ENCODE measurements at places on chromosomes 6 and 20.

DNA sequence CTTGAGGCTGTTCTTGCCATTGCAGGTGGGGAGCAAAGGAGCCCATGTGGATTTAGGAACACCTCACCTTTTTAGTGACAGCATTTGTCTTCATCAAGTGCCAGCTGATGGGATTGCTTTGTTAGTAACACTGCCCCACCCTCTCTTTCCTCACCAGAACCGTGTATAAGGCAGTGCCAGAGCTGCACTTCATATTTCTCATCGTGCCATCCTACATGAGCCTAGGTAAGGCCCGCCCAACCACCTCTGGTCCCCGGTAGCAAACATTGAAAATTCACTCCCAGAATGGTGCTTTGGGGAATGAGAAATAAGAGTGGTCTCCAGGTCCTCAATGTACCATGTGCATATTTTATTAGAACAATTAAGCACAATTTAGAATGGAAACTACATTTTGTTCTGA, 22.7 kb downstream of the CFAP61 start:
- DNase-seq = no peak

GRCh38 chr6:44559486-44560270, 172.2 kb downstream of the CDC5L start:
- no peak for DNase-seq

DNA sequence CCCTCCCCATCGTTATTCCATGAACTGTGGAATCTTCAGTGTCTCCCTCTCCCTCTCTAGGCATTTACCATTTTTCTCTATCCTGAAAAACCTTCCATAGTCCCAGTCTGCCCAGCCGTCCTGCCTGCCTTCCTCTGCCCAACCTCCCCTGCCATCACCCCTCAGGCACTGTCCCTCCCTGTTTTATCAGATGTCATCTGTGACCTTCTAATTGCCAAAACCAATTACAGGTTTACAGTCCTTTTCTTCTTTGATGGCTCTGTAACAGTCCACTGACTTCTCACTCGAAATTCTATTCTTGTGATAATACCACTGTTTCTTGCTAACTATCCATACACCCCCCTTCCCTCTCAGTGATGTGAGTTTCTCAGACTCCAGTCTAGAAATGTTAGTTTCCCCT, 2.3 kb upstream of the SLC23A2 start:
- DNase-seq = no peak

DNA sequence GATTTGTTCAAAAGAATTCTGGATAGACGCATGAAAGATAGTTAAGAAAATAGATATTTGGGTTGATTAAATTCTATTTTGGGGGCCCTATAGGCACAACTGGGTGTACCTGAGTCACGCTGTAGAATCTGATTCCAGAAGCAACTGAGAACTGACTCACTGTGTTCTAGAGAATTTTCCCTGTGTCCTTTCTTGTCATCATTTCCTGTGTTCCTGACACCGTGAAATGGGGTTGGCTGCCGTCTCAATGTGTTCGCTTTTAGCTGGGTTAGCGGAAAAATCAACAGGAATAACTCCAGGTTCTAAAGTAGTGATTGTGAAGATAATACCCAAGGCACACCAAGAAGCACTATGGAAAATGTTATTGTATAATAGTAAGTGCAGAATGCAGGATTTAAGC, 5.0 kb downstream of the GCNT2 start:
- no peak for DNase-seq

- DNase-seq = no peak
Observed at GRCh38 chr6:96943555-96944215, 19.2 kb downstream of the KLHL32 start.

- DNase-seq = no peak
Observed at GRCh38 chr6:57029213-57029612, 17.3 kb upstream of the KIAA1586 start.

DNA sequence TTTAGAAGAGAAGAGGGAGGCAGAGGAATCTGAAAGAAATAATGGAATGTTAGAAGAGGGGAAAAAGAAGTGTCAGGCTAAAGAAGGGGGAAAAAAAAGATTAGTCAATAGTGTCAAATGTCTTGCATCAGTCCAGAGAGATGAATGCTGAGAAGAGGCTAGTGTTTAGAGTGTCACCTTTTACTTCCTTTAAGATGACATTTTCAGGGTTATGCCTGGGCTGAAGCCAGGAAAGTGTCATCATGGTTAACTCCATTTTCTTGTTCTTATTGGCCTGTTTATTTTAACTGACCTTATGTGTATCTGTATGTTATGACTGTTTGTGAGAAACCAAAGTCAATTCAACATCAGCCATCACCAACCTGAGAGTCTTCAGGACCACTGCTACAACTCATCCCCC, 15.0 kb upstream of the BCKDHB start:
- DNase-seq = no peak

DNA sequence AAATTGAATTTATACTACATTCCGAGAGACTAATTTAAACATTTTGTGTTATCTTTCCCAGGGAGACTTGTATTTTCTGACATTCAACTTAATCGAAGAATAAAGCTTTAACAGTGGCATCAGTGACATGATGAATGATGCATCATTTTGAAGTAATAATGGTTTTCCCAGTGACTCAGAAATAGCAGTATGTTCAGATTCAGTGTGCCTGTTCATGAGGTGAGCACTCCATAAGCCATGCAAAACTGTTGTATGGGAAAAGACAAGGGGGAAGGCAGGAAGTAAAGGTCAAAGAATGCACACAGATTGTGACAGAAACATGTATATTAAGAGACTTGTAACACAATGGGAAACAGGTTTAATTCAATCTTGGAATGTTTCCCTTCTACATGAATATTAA, 1348.2 kb upstream of the GJE1 start:
- DNase-seq = no peak

DNA sequence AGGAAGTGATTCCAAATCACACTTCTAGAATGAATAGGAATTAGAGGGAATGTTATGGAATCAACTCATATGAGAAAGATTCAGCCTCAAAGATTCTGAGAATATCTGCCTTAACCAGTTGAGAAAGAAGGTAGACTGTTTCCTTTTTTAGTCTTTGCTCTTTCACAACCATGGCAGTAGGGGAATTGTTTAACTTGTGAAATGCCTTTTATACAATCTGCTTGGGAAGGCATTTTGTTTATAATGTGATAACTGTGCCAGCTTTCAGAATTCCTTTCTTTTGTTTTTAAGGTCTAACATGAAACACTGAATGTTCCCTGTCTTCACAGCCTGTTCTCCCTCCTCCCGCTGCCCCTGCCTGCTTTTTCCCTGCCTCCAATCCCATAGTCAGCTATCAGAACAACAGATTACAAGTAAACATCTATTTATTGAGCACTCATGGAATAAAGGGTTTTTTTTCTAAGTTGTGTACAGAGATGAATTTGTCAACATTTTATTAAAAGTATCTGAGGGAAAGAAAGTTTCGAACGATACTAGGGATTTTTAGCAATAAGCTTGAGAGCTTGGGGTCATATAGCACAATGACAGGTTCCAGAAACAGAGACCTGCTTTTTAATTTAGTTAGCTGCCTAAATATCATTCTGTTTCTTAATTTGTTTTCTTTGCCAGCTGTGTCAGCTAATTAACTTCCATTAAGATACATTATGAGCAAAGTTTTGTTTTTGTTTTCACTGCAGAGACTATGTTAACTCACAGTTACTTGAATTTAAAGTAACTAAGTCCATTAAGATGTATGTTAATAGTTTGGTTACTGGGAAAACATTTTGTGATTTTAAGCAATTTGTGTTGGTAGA, 28.3 kb upstream of the FBXO30 start:
- no peak for DNase-seq

DNA sequence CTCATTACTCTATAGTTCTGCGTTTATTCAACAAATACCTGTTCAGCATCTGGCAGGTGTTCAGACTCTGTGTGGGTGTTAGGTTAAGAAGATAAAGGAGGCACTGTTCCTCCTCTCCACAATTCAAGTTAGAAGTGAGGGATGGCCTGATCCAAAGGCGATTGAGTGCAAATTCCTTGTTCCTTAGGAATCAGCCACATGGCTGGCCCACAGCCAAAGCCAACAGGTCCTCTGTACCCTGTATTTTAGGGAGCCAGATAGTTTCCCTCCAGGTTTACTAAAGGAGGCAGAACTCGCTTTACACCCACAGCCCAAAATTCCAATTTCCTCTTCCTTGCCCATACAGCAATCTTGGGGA, 5.0 kb upstream of the CD40 start:
- no peak for DNase-seq

- DNase-seq = peak; percentile 33
Observed at GRCh38 chr6:43171707-43172103, 636 bp downstream of the SRF start.

DNA sequence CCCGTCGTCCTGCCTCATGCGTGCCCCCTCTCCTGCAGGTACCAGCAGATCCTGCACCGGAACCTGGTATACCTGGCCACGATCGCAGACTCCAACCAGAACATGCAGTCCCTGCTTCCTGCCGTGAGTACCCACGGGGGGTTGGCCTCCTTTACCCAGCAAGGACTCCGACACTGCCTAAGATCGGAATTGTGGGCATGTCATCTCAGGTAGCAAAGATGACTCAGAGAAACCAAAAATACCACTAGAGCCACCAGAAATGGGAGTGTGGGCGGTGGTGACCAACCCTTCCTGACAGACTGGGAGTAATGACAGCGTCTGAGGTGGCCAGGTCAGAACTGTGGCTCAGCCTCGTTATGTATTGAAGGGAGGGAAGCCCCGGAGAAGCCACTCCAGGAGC, 16.3 kb downstream of the SS18L1 start:
- DNase-seq = no peak

DNA sequence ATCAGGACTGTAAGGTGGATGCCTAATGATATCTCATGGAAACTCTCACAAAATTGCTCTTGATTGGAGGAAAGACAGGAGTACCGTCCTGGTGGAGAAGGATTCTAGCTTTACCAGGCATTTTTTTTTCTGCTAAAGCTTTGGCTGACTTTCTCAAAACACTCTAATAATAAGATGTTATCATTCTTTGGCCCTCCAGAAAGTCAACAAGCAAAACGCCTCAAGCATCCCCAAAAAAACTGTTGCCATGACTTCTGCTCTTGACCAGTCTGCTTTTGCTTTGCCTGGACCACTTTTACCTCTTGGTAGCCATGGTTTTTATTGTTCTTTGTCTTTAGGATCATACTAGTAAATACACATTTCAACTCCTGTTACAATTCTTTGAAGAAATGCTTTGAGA, 55.5 kb upstream of the RUNX2 start:
- no peak for DNase-seq

GRCh38 chr6:137722749-137723272, 144.2 kb upstream of the TNFAIP3 start:
- DNase-seq = no peak

GRCh38 chr6:134733801-134734200, 216.1 kb downstream of the ALDH8A1 start:
- DNase-seq = no peak

DNA sequence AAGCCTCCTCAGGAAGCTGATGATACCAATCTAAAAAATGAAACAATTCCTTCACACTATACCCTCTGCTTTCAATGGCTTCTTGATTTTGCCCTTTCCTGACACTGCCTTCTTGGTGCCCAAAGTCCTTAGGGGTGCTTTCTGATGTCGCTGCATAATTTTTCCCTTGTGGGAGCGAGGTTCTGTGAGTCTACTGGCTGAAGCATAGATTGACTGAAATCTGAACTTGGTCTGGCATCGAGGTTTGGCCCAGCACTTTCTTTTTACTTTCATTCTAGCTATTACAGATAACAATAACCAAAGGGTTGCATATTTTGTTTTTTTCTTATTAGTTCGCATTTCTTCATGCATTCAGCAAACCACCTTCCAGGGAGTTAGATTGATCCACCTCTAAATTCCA, 65.8 kb downstream of the E2F3 start:
- no peak for DNase-seq

DNA sequence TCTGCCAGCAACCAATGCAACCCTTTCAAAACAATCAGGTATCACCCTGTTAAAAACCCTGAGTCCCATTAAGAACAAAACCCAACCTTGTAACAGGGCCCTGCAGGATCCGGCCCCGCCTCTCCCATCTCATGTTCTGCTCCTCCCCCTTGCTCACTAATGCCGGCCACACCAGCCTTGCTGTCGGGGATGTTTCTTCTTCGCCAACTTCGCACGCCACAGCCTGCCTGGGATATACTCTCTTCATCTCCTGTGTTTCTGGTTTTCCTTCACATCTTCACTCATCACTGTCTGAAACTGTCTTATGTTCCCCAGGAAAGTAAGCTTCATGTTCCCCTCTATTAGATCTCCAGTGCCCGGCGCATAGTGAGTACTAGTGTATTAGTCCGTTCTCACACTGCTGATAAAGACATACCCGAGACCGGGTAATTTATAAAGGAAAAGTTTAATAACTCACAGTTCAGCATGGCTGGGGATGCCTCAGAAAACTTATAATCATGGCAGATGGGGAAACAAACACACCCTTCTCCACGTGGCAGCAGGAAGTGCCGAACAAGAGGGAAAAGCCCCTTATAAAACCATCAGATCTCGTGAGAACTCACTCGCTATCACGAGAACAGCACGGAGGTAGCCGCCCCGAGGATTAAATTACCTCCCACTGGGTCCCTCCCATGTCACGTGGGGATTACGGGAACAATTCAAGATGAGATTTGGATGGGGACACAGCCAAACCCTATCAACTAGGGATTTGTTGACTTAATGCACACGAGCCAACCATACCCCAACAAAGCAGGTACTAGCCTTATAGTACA, 5.1 kb downstream of the TP53RK start:
- DNase-seq = no peak

GRCh38 chr6:324116-324728, 31.9 kb downstream of the DUSP22 start:
- DNase-seq = no peak

DNA sequence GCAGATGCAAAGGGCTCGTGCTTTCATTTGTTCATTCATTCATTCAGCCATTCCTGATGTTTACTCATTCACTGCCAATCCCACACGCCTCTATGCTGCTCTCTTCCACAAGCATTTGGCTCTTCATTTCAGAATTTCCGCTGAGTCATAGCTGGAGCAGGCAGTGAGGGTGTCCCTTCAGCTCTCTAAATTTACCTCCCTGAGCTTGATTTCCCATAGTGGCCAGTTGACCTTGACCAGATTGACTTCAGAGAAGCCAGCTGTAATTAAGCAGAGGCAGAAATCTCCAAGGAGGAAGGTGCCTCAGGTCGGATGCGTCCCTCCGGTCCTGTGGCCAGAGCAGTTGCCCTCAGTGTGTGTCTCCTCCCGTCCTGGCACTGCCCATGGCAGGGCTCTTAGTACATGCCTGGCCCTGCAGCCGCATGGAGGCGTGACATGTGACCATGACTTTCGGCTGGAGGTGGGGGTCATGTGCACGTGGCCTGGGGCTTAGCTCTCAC, 267.2 kb upstream of the ECI2 start:
- DNase-seq = no peak

- DNase-seq = no peak
Observed at GRCh38 chr20:49633643-49634042, 65.7 kb upstream of the PTGIS start.

GRCh38 chr6:117344444-117345291, 79.3 kb downstream of the VGLL2 start:
- DNase-seq = no peak

DNA sequence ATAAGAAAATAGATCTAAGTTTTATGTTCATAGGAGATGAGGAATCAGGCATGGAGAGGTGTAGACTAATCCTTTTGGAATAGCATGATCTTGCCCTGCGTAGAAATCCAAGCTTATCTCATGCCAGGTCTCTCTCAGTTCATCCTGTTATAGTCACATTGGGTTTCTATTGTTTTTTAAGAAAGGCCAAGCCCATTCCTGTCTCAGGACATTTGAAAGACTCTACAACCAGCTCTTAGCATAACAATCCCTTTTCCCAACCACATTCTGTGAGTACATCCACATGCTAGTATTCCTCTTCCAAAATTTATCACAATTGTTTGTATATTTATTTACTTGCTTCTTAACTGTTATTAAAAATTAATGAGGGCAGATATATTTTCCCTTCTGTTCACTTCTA, 130.3 kb downstream of the MMUT start:
- DNase-seq = no peak

Data from T-helper 2 cell (primary cell).